ENCODE measurements at places on chromosomes 3 and 15.

DNA sequence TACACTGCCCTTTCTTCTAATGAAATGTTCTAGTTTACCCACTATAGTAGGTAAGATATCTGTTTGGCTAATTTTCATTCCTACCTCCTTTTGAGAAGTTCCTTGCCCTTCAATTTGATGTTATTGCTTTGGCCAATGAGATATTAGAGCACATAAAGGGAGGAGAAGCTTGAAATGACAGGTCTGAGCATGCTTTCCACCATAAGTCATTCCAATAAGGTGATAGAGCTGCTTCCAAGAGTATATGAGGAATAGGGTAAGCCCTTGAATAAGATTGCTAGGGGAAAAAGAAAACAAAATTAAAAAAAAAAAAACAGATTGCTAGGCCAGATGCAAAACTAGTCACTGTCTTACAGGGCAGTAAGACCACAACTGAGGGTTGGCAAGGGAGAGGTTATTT lies 78.9 kb upstream of the TRIM42 start:
- DNase-seq = no peak

- no peak for DNase-seq
Observed at GRCh38 chr3:11610044-11610671, 33.6 kb downstream of the VGLL4 start.

DNA sequence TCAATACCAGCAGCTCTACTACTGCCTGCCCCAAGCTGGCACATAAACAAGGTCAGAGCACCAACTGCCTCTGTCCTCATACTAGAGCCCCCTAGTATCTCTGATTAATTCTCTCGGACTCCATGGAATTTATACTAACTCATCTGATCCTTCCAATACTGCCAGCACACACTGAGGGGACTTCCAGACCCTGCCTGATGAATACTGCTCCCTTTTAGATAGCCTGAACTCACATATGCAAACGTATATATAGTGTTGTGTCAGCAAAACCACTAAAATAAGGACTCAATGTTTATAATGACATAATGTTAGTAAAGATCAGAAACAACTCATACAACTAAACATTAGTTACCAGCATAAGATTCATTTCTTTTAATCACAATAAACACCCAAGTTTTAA lies 25.0 kb downstream of the CEP70 start:
- DNase-seq = no peak

- DNase-seq = peak; percentile 97
Observed at GRCh38 chr3:55169608-55170072, 241.8 kb upstream of the LRTM1 start.

- DNase-seq = no peak
Observed at GRCh38 chr3:16364963-16365362, 100.0 kb downstream of the OXNAD1 start.

DNA sequence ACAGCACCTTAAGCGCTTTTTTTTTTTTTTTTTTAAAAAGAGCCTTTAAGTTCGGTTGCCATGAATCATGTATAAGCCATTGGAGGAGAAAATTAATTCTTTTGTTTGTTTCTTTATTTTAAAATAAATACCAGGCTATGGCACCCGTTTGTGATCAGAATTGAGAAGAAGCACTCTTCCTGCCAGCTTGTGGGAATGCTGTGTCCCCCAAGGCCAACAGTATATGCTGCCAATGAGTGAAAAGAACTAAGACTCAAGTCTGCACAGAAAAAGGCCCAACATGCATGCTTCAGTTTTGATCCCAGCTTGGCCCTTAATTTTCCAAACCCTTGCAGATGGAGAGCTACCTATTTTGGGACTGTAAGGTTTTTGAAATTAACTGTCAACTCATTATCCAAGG lies 90.5 kb downstream of the LRRC3B start:
- no peak for DNase-seq
